CD4-positive, alpha-beta T cell (primary cell): ENCODE measurements at places on chromosomes 2 and 18.

DNA sequence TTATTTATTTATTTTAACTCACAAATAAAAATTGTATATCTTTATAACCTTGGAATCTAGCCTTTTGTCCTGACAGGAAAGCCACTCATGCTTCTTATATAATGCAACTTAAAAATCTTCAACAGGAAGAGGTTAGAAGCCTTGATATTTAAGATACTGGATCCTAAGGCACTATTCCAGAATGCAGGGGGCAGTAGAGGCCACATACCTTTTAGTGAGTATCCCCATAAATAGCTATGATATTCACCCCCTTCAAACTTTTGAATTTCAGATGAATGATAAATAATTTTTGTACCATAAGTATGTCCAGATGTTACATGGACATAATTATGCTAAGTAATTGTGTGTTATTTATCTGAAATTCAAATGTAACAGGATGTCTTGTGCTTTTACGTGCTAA lies 592.7 kb upstream of the VRK2 start:
- DNase-seq, result no peak

- DNase-seq, result no peak
Observed at GRCh38 chr2:7280790-7281189, 363.6 kb downstream of the RNF144A start.

GRCh38 chr2:165698444-165698884 lies 95.6 kb downstream of the GALNT3 start:
- no peak for DNase-seq

- peak; percentile 23 for DNase-seq
Observed at GRCh38 chr2:233447506-233448219, 93.4 kb downstream of the DGKD start.

DNA sequence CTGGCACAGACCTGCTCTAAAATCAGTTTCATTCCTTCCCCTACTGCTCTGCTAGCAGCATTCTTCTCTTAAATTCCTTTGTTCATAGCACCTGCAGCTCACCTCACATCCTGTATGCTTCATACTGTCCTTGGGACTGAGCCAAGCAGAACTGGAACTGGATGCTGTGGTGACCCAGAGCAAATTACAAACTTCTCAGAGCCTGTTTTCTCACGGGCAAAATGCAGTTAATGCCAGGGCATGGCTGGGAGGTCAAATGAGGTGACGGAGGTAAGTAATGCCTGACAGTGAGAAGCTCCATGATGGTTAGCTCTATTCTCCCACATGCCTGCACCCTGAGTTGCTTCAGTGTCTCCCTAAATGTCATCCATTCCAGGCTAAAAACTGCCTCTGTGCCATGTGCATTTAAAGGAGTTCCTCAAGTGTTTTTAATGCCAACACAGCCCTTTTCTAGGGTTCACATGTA lies 29.7 kb downstream of the C2orf42 start:
- no peak for DNase-seq

- no peak for DNase-seq
Observed at GRCh38 chr2:45979065-45979464, 318.1 kb upstream of the EPAS1 start.

DNA sequence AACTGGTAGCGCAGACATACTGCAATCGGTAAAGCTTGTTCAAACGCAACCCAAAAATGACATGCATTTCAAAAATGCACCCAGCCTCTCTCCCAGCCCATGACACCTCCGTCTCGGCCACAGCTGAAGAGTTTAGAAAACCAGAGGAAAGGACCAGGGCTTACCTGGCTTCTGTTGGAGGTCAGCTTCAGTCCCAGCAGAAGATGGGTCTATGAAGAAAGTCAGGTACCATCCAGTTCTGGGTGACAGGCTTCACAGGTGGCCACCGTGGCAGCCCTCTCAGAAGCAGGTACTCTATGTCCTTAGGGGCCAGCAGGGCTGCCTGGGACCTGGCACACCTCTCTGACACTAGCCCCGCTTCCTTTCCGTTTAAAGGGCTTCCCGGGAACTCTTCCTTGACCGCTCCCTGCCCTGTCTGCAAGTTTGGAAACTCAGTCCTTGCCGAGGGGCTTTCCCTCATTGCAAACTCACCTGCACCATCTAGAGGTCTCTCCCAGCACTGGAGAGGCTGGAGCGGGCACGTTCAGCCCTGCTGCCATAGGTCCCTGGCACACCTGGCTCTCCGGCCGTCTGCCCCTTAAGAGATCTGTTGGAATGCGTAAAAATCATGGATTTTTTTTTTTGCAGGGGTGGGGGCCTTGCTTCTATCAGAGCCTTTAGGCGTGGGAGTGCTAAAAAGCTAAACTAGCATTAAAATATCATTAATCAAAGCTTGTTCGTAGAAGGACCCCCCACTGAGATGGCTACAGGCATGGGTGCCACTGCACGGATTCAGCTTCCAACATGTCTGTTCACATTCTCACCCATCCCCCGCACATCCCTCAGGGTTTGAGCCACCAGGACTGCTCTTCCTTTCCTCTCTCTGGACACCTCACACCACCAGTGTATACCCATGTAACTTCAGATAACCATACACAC lies at the start of gene EDAR:
Gene EDAR, minus strand, starts transcription at position 425 of the 918 bp plus-strand sequence. CDS start 58,206 bp downstream, outside the sequence.
- DNase-seq, result peak; percentile 58

- no peak for DNase-seq
Observed at GRCh38 chr2:136175466-136175865, 57.5 kb upstream of the CXCR4 start.

GRCh38 chr2:31228717-31229116 lies 5.2 kb upstream of the EHD3 start:
- DNase-seq, result no peak

DNA sequence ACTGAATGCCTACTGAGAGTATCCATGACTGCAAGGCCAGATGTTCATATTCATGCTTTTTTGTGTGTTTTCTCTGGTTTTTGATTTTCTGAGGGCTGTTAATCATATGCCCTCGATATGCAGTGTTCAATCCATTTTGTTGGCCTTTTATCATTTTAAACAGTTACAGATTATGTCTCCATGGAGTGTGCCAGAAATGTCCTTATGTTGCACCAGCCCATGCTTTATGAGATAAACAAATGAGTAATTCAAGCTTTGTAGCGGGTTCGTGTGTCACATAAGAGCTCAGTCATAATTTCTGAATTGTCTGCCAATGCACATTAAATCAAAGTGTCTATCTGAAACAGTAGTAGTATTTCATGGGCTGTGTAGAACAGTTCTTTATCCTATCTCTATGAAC lies 583.0 kb downstream of the THSD7B start:
- no peak for DNase-seq

DNA sequence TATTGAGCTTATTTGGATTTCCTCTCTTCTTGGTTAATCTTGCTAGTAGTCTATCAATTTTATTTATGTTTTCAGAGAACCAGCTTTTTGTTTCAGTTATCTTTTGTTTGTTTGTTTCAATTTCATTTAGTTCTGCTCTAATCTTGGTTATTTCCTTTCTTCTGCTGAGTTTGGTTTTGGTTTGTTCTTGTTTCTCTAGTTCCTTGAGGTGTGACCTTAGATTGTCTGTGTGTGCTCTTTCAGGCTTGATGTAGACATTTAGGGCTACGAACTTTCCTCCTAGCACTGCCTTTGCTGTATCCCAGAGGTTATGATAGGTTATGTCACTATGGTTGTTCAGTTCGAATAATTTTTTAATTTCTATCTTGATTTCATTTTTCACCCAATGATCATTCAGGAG lies 141.6 kb downstream of the ZNF236 start:
- no peak for DNase-seq

GRCh38 chr18:4986066-4986465 lies 211.0 kb downstream of the AKAIN1 start:
- no peak for DNase-seq
